Omental fat pad (tissue), 4 donors: ENCODE measurements at places on chromosomes 11 and 22.

DNA sequence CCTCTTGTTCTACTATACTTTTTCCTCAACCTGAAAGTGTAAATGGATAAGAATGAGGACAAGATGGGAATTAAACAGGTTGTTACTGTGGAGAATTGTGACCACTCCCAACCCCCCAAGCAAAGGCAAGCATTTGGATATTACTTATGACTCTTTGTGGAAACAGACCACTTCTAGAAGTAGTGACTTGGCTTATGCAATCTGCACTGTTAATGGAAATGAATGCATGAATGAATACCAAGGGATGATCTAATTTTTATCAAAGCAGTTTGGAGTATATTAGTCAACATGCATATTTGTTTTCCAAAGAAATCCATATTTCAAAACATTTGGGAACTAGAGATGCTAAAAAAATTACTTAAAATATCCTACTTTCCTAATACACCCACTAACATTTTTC is 35.3 kb downstream of the AMOTL1 start:
- DNase-seq: no peak

- DNase-seq: no peak
Observed at GRCh38 chr11:11407065-11407762, 54.2 kb upstream of the CSNK2A3 start.

GRCh38 chr11:70183483-70184176 is 19.5 kb upstream of the FADD start:
- no peak for DNase-seq

- peak; percentile 65 for DNase-seq
Observed at GRCh38 chr11:64181506-64182411, 4.2 kb upstream of the STIP1 start.

DNA sequence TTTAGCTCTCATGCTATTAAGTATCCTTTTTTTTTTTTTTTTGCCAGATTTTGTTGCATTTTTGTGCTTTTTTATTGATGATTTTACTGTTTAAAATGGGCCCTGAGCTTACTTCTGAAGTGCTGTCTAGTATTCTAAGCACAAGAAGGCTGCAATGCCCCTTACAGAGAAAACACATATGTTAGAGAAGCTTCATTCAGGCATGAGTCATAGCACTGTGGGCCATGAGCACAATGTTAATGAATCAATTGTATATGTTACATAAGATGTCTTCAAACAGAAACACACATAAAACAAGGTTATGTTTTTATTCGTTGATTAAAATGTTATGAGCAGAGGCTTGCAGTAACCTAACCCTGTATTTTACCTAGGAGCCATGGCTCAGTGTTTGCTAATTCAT is 117.8 kb upstream of the C11orf87 start:
- no peak for DNase-seq

DNA sequence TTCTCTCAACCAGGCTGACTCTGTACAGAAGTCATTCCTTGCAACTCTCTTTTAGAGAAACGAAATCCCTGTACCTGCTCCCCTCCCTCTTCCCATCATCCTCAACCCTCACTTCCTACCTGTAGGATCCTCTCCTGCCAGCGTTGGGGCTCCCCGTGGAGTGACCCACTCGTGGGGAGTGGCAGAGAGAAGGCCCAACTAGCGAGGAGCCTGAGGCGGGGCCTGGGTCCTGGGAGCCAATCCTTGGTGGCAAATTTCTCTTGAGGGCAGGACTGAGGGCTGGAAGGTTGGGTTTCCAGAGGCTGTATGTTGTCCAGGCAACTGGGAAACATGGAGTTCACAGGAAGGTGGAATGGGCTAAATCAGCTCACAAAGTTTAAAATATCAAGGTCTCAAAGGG is 10.4 kb downstream of the NHERF4 start:
- no peak for DNase-seq

DNA sequence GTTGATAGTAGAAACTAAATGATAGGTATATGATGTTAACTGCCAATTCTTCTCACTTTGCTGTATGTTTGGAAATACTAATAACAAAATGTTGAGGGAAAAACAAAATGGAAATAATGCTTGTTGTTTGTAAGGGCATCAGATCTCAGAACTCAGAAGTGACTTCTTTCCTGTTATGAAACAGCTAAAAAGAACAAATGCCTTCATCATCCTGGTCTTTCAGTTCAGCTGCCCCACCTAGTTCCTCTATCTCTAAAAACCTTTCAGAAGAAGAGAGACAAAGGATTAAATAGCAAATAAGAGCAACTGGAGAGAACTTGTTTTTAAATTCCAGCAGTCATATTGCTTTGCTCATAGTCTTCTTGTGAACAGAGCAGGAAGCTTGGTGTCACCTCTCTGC is 345.3 kb upstream of the NCAM1 start:
- DNase-seq: no peak

DNA sequence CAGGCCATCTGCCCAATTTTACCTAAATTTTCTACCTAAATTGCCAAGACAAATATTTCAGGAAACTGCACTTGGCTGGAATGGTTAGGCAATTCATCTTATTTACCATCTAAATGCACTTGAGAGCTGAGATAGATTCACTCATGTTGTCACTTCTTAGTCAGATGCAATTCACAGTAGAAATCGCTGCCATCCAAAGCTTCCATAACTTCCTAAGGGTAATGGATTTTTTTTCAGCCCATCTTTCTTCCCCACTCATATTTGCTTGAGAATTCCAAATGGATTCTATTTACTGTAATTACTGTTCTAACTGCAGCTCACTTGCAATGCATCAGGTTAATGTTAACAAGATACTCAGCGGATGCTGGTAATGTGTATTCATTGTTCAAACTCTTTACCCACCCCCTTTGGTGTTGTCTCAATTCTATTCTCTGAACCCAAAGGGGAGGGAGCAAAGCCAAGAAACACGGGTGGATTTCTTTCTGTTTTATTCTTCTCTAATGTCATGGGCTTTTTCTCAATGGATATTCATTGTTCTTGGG is 96.0 kb downstream of the TENM4 start:
- no peak for DNase-seq

DNA sequence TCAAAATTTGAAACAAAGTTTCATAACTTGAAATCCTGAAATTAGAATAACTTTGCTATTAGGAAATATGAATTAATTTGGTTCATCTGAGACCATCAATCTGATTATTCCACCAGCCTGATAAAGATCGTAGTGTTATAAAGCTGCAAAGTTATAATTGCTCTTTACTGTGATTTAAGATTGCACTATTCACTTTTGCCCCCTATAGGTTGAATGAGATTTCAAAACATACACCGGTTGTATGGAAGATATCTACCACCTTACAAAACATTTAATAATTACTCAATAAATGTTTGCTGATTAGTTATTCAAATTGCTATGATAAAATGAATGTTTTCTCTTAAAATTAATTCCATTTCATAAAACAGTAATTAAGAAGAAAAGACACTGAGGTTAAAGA is 26.1 kb downstream of the APIP start:
- DNase-seq: no peak

- DNase-seq: no peak
Observed at GRCh38 chr11:105648762-105649161, 38.9 kb downstream of the GRIA4 start.

GRCh38 chr11:17472467-17472866 is 4.2 kb downstream of the ABCC8 start:
- DNase-seq: no peak

- DNase-seq: no peak
Observed at GRCh38 chr11:102712137-102712536, 6.6 kb upstream of the MMP27 start.

DNA sequence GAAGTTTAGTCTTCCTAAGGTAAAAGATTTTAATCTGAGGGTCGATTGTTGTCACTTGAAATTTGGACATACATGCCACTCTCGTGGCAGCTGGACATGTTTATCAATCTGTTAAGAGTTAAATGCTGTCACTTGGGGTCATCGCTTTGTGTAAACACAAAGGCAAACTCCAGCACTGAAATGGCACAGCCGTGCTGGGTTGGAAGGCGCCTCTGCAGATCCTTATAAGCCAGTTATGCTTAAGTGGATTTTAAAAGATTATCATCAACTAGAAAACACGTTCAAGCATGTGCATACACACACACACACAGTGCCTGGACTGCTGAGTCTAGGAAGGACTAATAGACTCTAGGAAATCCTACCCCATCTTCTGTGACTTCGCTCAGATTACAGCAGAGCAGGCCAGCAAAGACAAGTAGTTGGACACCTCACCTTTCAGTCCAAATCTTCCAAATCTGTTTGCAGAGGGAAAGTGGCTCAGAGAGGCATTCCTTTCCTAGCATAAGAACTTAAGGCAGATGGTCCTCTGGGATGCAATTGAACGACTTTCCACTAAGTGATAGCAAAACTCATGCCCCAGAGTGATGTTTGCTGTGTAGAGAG is 83.7 kb downstream of the CACNG2 start:
- DNase-seq: no peak

- DNase-seq: no peak
Observed at GRCh38 chr11:122701143-122701542, 45.6 kb downstream of the UBASH3B start.

DNA sequence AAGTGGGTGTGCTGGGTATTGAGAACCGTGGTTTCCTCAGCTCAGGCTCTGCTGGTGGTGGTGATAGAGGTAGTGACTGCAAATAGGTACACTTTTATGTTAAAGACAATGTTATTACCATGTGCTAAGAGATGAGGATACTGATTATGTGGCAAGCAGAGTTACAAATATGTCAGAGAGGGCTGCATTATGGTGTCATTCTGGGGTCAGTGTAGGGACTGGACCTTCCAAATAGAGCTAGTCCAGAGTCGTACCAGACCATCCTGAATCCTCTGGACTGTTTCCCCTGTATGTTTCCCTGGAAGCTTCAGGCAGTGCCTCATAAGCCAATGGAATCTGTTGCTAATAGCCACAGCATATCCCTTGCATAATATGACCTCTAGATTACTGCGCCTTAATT is at the start of gene DNAJB7:
Gene DNAJB7 (minus strand): TSS at position 101 of the 400 bp plus-strand sequence. CDS start 119 bp downstream, outside the sequence.
- DNase-seq: no peak

DNA sequence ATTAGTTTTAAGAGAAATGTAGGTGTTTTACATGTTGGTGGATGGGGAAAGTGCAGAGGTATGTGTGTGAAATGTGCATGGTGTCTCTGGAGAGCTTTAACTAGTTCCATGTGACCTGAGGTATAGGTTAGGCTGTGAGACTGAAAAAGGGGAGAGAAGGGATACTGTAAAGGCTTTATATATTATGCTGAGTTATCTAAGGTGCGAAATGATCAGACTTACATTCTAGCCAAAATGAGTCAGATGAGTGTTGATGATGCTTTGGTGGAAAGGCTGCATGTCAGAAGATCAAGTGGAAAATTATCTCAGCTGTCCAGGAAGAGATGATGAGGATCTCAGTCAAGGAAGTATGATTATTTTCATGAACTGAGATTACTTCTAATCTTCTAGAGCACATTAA is 15.8 kb downstream of the ACAT1 start:
- no peak for DNase-seq

- DNase-seq: no peak
Observed at GRCh38 chr11:64765291-64765850, 5.6 kb upstream of the PYGM start.

DNA sequence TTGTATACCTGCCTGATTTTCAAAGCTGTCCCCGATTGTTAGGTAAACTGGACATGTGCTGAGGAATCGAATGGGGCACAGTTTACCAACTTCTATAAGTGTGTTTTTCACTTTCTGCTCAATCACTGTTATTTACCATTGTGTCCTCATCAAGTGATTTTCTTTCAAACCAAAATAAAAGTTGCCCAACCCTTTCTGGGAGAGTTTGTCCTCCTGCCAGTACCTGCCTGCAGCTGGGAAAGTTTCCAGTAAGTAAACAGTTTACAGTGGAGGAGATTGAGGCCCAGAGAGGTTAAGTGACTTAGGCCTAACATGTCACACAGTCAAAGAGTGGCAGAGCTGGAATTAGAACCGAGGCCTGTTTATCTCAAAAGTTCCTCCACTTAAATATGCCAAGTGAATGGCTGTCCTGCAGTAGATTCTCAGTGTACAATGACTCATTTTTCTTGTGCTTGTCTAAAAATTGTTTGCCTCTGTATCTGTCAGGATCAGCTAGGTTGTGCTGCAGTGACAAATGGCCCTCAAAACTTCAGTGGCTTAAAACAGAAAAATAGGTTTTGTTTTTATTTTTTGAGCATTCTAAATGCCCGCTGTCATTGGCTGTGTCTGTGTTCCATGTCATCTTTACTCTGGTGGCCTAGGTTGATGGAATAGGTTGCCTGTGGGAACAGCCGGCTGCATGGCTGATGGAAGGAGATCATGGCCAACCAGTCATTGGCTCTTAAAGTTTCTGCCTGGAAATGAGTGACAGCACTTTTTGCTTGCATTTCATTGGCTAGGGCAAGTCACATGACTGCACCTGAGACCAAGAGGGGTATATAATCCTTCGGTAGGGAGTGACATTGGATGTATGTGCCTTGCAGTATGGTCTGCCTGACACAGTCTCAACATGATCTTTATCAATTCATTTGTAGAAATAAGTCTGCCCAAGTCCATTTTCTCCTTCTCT is 61.8 kb upstream of the CRYBB3 start:
- DNase-seq: no peak

GRCh38 chr11:115541518-115541917 is 37.3 kb upstream of the CADM1 start:
- no peak for DNase-seq

- DNase-seq: no peak
Observed at GRCh38 chr22:41770715-41771468, 29.6 kb upstream of the CCDC134 start.

GRCh38 chr22:37647928-37648327 is 8.5 kb downstream of the SH3BP1 start:
- no peak for DNase-seq
